ENCODE measurements at places on chromosomes 6 and 20.

DNA sequence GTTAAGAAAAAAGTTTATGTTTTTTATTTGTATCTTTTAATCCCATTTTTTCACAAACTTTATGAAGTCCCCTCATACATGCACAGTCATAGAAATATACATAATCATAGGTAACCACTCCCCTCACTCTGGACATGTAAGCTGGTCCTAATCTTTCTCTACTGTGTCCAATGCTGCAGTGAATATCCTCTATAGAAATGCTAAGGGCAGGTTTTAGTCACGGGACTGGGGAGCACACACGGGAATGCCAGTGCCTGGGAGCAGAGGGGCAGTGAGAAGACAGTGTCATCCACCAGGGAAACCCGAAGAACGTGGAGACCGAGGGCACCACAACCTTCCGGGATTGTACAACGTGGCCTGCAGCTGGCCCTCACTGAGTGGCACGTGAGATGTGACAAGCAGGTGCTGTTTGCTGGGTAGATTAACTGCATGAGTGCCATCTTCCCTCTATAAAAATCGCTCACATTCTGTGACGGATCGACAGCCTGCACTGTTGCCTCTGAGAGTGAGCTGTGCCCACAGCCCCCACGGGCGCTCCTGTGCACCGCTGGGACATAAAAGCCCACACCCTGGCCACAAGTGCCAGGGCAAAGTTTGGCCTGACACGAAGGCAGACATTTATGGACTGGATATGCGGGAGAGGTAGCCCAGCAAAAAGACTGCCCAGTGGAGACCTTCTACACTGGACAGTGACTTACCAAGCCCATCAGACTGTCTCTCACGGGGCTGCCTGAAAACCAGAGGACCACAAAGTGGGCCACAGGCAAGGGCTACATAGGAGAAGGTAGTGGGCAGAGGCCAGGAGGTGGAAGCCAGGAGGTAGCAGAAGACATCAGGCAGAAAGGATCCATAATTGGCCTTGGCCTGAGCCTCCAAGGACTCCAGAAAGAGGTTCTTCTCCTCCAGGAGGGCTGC is 63.2 kb downstream of the FGD2 start:
- DNase-seq = no peak

- DNase-seq = no peak
These were observed 662 bp downstream of the ENTPD6 start for GRCh38 chr20:25195962-25196785.

GRCh38 chr6:135637701-135638100 is 140.2 kb upstream of the AHI1 start:
- no peak for DNase-seq

- no peak for DNase-seq
These were observed 806.3 kb upstream of the GJE1 start for GRCh38 chr6:141326426-141326825.

GRCh38 chr20:8322662-8323217 is 190.7 kb downstream of the PLCB1 start:
- DNase-seq = no peak

GRCh38 chr20:52936351-52937340 is 35.5 kb upstream of the TSHZ2 start:
- DNase-seq = no peak

GRCh38 chr20:37282556-37282955 is 6.9 kb upstream of the MANBAL start:
- no peak for DNase-seq
